CD8-positive, alpha-beta memory T cell (primary cell): ENCODE measurements at places on chromosomes 3 and 15. TPM values are rescaled to one million over a fixed set of nuclear protein-coding genes. Genes with fewer than 3 reads are reported as not detected.
A peak's percentile ranks its signal among the peaks of the same experiment; 100 is the strongest.

GOLGA8J gene
- total RNA-seq, result 0.11 TPM

C3orf22 gene
- not detected for total RNA-seq

TNFAIP8L3 gene
- total RNA-seq, result 2.1 TPM

ARNT2 gene
- total RNA-seq, result 0.13 TPM

ARRDC4 gene
- 0.31 TPM for total RNA-seq

TM4SF1 gene
- total RNA-seq, result 0.27 TPM

XYLB gene
- 5.7 TPM for total RNA-seq

AHSG gene
- total RNA-seq, result not detected

FGF12 gene
- total RNA-seq, result not detected

PLCB2 gene
- 57.7 TPM for total RNA-seq

CPA3 gene
- not detected for total RNA-seq

SMAD3 gene
- total RNA-seq, result 34.2 TPM

ADCY5 gene
- not detected for total RNA-seq

PTX3 gene
- not detected for total RNA-seq

DNA sequence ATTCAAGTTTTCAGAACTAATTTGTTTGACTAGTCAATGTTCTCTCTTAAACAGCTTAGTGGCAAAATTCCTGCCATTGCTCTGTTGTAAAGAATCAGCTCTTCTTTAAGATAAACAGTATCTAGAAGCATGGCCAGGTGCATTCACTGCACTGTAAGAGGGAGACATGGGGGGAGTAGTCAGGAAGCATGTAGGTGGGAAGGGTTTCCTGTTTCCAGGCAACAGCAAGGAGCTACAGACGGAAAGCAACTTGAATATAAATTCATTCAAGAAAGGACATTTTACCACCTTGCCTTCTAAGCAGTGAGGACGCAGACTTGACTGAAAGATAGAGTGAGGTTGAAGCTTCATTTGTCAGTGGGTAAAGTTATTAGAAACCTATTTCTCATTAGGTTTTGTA, 55.3 kb downstream of the BBX start:
- H3K4me1 ChIP-seq, result peaks cover 4% of the 10 kb centered on the region
- no peak overlapping the region for H3K27ac ChIP-seq

DNA sequence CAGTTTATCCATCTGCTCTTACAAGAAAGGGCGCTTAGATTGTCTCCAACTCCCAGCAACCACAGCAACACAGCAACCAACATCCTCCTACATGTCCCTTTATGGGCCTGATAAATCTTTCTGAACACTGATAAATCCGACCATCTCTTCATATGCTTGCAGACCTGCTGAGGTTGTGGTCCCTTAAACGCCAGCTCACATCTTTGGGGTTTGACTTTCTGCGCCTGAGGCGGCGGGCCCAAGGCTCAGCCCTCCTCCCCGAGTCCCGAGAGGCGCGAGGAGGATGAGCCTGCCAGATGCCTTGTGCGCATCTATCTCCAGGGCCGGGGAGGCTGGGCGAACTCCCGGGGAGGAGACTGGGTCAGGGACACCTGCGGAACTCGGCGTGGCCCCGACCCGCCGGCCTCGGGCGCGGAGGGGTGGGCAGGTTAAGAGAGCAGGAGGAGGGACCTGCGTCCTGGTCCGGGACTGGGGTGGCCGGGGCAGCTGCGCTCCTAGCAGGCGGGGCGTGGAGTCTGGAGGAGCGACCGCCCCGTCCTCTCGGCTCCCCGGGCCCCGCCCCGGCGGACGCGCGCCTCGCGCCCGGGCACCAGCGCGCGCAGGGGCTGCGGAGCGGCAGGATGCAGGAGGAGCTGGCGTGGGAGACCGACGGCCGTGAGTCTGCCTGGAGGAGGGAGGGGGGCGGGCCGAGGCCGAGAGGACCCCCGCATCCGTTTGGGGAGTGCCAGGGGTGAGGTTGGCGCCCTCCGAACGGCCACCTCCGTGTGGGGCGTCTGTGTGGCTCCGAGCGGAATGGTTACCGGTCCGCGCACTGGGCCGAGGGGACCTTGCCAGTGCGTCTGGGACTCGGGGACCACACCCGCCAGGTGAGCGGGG, at the start of gene ANKDD1A:
TSS of gene ANKDD1A (plus strand) at position 592 of the 876 bp plus-strand sequence. CDS start at position 621, 29 bp downstream.
- no peak within 1 kb of the TSS for H3K27ac ChIP-seq
- H3K4me1 ChIP-seq, result peaks cover 6% of the 10 kb centered on the region
- peak within 1 kb of the TSS; percentile 40 for H3K4me3 ChIP-seq
- no peak for DNase-seq

DNA sequence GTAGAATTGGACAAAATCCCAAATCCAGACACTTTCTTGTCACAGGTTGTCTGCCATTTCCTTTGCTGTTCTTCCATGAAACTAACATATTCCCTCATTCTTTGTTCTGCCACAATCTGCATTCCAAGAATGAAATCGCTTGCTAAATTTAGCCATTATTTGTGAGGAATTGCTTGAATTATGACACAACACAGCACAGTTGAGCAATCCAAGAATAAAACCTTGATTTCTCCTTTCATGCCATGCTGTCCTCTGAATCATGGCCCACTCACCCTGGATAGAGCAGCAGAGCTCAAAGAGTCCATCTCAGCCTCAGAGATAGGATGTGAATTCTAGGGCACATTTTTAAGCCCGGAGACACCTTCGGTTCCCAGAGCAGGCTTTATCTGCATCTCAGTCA, 35.2 kb upstream of the GREM1 start:
- H3K4me3 ChIP-seq, result no peak overlapping the region
- no peaks in the 10 kb centered on the region for H3K4me1 ChIP-seq
- no peak for DNase-seq
- no peaks in the 10 kb centered on the region for H3K27me3 ChIP-seq

DNA sequence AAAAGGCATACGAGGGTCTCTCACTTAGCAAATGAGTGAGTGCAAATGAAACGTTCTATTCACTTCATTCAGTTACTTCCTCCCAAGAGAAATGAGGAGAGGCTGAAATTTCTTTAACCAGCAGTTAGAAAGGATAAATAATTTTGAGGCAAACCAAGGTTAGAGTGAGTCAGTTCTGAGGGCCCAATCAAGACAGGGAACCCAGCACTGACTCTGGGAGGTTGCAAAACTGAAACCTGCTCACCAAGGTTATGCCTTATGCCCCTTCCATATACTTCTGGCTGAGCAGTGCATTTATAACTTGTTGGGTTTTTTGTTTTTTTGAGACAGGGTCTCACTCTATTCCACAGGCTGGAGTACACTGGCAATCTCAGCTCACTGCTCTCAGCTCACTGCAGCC, 4.5 kb upstream of the RPSA start:
- no peak overlapping the region for H3K4me3 ChIP-seq
- peaks cover 13% of the 10 kb centered on the region for H3K36me3 ChIP-seq
- H3K27me3 ChIP-seq, result no peaks in the 10 kb centered on the region
- H3K4me1 ChIP-seq, result peaks cover 7% of the 10 kb centered on the region

GRCh38 chr3:63685340-63685739, 32.9 kb downstream of the SNTN start:
- H3K36me3 ChIP-seq, result no peaks in the 10 kb centered on the region
- H3K4me3 ChIP-seq, result no peak overlapping the region

GRCh38 chr3:13110678-13111116, 37.5 kb upstream of the IQSEC1 start:
- no peaks in the 10 kb centered on the region for H3K36me3 ChIP-seq
- H3K27me3 ChIP-seq, result peaks cover 5% of the 10 kb centered on the region
- no peak overlapping the region for H3K27ac ChIP-seq
- H3K4me3 ChIP-seq, result no peak overlapping the region
- peak; percentile 69 for DNase-seq
- H3K4me1 ChIP-seq, result peaks cover 12% of the 10 kb centered on the region

DNA sequence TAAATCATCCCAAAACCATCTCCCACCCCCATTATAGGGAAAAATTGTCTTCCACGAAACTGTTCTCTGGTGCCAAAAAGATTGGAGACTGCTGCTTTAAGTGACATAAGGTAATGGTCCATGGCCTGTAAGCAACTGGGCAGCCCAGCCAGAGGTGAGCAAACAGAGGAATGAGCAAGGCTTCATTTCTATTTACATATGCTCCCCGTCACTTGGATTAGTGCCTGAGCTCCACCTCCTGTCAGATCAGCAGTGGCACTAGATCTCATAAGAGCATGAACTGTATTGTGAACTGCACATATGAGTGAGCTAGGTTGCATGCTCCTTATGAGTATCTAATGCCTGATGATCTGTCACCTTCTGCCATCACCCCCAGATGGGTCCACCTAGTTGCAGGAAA, 1159.8 kb upstream of the ALCAM start:
- no peak for DNase-seq
- H3K36me3 ChIP-seq, result no peaks in the 10 kb centered on the region
- no peaks in the 10 kb centered on the region for H3K4me1 ChIP-seq
- H3K4me3 ChIP-seq, result no peak overlapping the region

DNA sequence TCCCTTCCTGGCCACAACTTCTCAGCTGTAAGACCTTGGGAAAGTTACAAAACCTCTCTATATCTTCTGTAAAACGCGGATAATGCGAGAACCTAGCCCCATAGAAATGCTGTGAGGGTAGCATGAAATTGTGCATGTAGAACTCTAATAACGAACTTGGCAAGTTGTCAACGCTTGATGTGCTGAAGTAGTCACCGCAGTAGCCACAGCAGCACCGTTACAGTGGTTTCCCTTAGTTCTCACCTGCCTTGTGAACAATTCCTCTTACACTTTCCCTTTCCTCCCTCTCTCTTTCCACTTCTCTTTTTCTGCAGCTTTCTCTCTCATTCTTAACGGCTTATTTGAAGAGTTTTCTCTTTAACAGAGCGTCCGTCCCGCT, 447 bp upstream of the SHQ1 start:
- peak; percentile 24 for DNase-seq
- H3K36me3 ChIP-seq, result no peaks in the 10 kb centered on the region
- no peaks in the 10 kb centered on the region for H3K27me3 ChIP-seq
- peak overlapping the region; percentile 91 for H3K4me3 ChIP-seq

DNA sequence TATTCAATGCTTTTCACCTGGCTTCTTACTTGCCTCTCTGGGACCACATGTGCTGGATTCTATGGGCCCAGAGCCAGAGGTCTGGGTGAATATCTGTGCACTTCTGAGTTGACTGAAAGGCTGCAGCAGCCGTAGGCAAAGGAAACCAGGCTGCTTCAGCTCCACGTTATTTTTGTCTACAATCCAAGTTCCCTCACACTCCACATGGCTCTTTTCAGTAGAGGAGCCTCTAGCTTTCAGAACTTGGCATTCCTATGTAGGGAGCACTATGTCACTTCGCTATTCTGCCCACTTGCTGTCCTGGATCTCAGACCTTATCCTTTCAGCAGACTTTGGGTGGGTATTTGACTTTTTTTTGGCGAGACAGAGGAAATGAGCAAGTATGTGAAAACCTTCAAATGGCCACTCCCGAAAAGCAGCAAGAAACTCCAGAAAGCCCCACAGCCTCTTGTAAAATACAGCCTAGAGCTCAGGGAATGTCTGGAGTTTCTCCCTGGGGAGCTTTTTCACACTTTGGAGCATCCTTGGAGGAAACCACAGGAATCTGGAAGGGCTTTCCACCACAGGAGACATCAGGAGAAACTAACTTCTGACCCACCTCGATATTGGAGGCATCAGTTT, 80.9 kb downstream of the DUT start:
- no peaks in the 10 kb centered on the region for H3K4me1 ChIP-seq
- no peak for DNase-seq
- H3K27ac ChIP-seq, result no peak overlapping the region
- H3K27me3 ChIP-seq, result no peaks in the 10 kb centered on the region
- H3K36me3 ChIP-seq, result no peaks in the 10 kb centered on the region

DNA sequence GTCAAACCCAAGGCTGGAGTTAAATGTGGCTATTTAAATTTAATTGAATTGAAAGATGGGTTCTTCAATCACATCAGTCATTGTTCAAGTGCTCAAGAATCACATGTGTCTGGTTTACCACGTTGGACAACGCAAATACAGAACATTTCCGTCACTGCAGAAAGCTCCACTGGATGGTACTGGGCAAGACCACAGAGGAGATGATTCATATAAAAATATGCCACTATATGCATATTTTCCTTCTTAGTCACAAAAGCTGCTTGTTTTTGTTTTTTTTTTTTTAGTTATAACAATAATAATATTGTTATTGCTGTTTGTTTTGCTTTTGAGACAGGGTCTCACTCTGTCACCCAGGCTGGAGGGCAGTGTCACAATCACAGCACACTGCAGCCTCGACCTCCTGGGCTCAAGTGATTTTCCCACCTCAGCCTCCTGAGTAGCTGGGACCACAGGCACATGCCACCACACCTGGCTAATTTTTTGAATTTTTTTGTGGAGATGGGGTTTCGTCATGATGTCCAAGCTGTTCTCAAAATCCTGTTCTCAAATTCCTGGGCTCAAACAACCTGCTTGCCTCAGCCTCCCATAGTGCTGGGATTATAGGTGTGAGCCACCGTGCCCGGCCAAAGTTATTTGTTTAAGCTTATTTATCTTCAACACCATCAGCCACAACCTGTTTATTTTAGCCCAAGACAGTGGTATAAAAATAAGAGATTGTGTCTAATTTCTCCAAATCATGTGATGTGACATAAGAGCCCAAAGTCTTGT, 19.4 kb downstream of the RTP3 start:
- H3K27ac ChIP-seq, result no peak overlapping the region
- H3K4me1 ChIP-seq, result no peaks in the 10 kb centered on the region
- no peaks in the 10 kb centered on the region for H3K27me3 ChIP-seq
- no peaks in the 10 kb centered on the region for H3K36me3 ChIP-seq
- DNase-seq, result no peak
- no peak overlapping the region for H3K4me3 ChIP-seq

DNA sequence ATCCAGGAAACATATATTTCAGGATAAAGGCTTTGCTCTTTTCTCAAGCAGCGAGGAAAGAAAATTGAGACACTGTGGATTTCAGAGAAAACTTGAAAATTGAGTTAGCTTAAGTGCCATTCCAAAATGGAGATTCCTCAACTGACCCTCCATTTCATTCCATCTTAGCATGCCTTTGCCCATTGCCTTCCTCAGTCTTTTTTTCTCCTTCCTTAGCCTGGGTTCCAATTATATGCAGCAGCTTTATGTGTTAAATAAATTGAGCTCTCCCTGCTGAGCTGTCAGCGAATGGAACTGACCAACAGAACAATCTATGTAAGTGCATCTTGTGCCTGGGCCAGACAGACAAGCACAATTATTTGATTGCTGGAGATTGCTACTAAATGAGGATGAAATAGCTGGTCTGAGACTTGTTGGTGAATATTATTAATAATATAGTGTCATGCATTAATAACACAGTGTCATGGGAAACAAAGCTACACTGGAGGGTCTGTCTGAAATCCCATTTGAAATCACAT, 6.9 kb upstream of the DNAJC19 start:
- H3K27me3 ChIP-seq, result no peaks in the 10 kb centered on the region
- H3K36me3 ChIP-seq, result no peaks in the 10 kb centered on the region
- H3K4me1 ChIP-seq, result no peaks in the 10 kb centered on the region
- no peak overlapping the region for H3K4me3 ChIP-seq
- no peak overlapping the region for H3K27ac ChIP-seq
